ENCODE measurements at places on chromosomes 7 and 10.

GRCh38 chr7:134948736-134949135, 37.6 kb upstream of the AGBL3 start:
- no peak for DNase-seq

GRCh38 chr7:34622182-34622581, 35.8 kb upstream of the NPSR1 start:
- no peak for DNase-seq

DNA sequence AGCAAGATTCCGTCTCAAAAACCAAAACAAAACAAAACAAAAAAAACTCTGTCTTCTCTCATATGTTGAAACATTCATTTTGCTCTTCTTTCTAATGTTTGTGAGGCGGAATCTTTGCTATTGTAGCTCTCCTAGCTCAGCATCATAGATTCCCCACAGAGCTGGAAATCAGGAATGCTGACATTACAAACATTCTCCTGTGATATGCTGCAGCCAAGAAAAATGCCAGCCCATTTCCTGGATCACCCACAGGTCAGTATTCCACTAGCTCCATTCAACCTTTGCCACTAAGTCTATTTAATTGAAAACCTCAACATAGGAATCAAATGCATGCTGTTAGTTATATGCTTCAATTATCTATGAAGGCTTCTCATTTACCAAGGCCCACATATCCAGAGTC, 186.3 kb downstream of the IPMK start:
- no peak for DNase-seq

DNA sequence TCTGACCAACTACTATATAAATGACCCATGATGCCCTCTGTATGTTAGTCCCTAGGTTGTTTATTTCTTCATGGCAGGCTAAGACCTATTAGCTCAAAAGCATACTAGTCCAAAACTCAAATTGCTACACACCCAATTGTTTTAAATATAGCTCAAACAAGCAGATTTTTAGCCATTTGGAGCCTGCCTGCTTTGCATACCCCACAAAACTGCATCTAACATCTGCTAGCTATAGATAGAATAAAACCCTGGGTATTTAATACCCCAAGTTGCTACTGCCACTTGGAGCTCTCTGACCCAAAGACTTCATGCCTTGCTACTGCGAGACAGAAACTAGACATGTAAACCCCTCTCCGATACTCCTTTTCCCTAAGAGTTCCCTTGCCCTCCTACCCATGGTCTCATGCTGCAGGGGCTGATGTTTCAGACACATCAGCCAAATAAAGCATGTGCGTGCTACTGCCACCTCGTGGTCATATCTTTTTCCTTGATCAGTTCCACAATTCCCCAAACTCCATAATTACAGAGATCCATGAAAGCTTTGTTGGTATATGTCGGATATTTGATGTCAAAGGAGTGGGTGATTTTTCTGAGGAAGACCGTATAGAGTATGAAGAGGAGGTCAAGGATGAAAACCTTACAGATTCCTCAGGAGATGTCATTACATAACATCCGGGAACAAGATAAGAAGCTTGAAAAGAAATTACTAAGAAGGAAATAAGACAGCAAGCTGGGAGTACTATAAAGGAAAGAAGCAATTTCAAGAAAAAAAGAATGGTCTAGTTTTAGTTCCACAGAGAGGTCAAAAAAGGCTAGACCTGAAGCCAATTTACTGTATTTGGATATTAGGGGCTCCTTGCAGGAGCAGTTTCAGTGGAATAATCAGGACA, 386.6 kb downstream of the SH2D4B start:
- DNase-seq: peak; percentile 42

DNA sequence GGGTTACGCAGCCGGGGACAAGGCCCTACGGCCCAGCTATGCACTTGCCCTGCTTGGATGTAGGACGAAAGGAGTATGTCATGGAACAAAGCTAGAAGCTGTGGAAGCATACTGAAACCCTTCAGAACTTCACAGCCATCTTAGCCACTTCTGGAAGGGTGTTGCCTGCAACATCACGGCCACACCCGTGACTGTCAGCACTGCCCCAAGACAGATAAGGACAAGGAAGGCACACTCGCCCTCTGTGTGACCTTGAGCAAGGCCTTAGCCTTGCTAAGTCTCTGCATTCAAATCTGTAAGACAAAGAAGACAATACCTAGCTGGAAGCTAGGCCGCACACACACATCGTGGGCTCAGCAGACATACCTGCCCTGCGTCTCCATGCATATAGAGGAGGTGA, 352.5 kb upstream of the MGMT start:
- no peak for DNase-seq

DNA sequence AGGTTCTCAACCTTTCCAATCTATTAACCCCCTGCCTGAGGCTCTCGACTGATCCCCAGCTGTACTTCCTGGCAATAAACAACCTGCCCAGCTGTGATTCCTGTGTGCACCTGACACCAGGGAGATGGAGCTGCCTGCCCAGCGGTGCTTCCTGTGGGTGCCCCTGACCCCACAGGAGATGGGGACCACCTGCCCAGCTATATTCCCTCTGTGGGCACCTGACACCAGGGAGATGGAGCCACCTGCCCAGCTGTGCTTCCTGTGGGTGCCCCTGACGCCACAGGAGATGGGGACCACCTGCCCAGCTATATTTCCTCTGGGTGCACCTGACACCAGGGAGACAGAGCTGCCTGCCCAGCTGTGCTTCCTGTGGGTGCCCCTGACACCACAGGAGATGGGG, 184.0 kb downstream of the DIP2C start:
- DNase-seq: peak; percentile 17

DNA sequence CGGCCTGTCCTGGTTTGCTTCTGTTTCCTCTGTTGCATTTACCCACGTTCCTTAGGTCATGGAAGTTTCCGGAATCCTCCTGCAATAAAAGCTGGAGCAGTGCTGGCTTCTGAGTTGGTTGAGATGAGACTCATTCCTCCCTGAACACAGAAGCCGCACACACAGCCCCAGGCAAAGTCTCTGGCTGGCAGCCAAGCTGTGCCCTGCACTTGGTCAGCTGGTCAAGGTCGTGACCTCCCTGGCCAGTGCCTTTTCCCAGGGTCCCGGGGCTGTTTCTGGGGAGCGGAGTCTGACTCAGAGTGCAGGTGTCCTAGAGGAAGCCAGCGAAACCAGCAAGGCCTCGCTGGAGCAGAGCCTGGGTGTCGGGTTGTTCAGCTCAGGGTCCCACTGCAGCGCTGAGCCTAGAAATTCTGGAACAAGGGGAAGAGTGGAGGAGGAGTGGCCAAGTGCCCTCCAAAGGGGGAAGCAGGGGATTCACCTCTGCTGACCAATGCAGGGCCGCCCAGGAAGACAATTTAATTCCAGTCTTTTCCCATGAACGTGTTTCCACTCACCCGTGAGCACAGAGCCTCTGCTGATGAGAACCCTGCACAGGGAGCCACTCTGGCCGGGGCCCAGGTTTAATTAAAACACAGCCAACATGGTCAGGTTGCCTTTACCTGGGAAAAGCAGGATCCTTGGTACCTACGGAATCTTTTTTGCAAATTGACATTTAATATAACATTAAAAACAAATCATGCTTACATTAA, 245.5 kb upstream of the PPP2R2D start:
- DNase-seq: no peak

- no peak for DNase-seq
Observed at GRCh38 chr7:50805447-50806125, 22.9 kb upstream of the GRB10 start.

- no peak for DNase-seq
Observed at GRCh38 chr7:120874722-120875121, 16.8 kb upstream of the TSPAN12 start.

GRCh38 chr10:14435976-14436632, 105.4 kb upstream of the FRMD4A start:
- no peak for DNase-seq

DNA sequence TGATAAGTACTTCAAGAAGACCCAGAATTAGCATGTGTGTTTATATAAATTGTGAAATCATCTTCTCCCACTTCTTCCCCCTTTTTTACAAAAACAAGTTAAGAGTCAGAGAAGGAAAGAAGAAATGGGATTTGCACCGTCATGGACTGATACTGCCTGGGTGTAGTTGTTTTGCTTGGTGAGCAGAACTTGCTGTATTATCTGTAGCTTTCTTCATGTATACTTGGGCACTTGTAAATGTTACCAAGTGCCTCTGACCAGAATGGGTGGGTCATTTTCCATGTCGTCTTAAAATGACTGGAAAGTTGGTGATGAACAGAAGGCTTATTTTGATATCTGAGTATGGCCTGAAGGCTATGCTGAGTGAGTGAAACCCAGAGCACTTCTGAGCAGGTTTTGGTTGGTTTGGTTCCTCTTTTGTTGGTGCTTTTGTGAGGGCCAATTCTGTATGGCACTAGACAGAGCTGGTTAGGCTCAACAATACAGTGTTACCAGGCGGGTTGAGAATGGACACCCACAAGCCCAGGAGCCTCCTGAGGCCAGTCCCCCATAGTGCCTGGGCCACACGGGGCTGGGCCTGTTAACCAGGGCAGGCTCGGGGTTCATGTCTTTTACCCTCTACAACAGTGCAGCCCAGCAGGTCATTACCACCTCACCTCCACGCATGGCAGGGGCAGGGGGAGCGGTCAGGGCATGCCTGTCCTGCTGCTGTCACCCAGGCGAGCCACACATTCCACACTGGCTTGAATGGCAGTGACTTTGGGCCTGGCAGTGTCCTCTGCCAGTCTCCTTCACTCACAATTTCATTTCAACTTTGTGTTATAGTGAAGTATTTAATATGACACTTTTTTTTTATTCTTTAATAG, 115.1 kb downstream of the CCNY start:
- no peak for DNase-seq

DNA sequence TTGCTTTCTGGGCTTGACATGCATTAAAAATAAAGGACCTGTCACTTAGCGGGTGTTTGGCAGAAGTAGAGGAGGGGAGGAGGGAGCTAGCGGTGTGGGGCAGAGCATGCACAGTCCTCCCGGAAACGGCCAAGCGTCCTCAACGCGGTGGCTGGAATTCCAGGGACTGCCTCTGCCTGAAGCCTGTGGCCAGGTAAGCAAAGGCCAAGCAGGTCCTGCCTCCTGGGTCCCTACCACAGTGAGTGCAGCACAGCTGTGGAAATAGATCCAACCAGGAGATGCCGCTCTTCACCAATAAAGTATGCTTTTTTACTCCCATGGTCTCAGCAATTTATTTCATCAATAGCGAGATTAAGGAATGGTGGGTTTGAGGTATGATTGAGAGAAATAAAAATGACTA, 323.4 kb downstream of the WDR37 start:
- peak; percentile 31 for DNase-seq

GRCh38 chr7:155953781-155954549, 141.7 kb upstream of the SHH start:
- DNase-seq: no peak

- peak; percentile 47 for DNase-seq
Observed at GRCh38 chr10:63819753-63820329, 298.6 kb downstream of the REEP3 start.

GRCh38 chr7:141928845-141929195, 12.6 kb downstream of the OR9A4 start:
- DNase-seq: no peak

DNA sequence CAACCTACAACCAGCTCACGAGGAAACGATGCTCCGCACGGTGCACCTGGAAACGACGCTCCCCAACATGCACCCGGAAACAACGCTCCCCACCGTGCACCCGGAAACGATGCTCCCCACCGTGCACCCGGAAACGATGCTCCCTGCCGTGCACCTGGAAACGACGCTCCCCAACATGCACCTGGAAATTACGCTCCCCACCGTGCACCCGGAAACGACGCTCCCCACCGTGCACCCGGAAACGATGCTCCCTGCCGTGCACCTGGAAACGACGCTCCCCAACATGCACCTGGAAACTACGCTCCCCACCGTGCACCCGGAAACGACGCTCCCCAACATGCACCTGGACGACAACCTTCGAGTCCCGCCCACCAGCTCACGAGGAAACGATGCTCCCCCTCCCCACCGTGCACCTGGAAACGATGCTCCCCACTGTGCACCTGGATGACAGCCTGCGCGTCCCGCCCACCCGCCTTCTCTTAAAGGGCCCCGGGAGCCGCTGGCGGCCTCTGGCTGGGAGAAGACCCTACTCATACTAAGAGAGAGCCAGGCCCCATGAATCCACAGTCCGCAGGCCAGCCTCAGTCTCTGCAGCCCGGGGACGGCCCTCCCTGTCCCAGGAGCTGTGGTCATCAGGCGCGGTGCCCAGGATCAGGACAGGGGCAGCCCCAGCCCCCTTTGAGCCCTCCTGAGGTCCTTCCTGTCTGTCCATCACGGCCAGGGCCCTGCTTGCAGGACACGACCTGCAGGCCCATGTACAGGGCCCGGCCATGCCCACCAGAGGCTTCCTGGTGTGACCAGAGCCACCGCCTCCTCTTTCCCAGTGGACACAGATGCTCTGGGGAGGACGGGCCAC, 98.3 kb downstream of the PDGFA start:
- no peak for DNase-seq

Data from NCI-H510A treated with DMSO at 0.1 percent for 48 hours (cell line).